ENCODE measurements at places on chromosomes 3 and 15. TPM values are rescaled to one million over a fixed set of nuclear protein-coding genes. Genes with fewer than 3 reads are reported as not detected.

- DNase-seq = peak; percentile 87
These were observed 8.9 kb upstream of the ADAMTS17 start for GRCh38 chr15:100350434-100351226.

DNA sequence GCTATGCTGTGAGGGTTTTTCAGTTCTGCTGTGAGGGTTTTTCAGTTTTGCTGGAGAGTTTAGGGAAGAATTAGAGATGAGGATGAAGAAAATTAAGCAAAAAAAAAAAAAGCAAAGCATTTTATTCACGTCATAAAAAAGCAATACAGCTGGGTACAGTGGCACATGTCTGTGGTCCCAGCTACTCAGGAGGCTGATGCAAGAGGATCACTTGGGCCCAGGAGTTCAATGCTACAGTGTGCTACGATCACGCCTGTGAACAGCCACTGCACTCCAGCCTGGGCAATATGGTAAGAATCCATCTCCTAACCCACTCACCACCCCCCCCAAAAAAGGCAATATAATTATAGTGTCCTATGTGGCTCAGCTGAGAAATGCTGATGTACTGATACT lies 162.7 kb downstream of the MAGI1 start:
- DNase-seq = no peak

DNA sequence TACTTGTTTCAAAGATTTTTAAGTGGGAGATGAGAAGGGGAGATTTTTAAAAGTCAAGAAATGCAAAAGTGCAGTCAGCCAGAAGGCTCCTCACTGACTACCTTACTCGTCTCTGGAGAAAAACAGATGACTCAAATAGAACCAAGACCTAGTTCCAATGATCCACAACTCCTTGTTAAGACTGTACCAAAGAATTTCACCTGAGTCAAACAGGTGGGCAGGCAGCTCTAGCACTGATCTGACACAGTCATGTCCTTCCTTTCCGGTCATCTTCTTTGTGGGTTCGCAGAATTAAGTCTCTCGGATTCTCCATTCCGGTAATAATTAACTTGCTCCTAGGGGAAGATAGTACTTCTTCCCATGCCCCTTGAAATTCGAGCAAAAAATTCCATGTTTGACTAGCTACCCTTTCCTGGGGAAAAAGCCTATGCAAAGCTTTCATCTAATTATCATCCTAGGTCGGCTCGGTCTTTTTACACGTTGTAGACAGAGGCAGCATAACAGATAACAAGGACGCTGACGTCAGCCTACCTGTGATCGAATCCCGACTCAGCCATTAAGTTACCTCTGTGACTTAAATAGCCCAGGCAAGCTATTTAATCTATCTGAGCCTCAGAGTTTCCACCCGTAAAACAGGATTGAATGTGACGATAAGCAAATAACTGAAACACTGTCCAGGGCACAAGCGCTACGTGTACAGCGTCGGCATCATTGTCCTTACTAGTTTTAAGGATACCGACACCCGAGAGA lies 758 bp downstream of the SELENOK start:
- DNase-seq = peak; percentile 71

DNA sequence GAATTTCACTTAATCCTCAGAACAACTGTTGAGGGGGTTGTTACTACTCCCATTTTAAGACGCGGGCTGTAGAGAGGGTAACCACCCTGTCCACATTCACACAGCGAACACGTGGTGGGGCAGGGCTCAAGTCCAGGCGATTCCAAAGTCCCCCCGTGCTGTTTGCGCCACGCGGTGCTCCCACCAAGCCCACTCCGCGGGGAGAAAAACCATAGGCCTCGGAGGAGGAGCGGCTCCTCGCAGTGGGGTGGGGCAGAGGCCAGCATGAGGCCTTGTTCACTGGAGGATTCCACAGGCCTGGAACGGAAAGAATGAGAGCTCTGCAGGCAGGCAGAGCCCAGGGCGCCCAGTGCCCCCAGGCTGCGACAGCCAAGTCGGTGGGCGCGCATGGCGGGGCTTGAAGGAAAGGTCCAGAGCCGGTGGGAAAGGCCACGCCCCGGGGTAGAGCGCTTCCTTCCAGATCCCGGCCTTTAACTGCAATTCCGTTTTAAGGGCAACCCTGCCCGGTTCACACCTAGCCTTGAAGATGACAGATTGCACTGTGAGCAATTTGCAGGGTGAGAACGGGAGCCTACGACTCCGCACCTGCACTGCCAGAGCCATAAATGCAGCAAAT lies 161.8 kb upstream of the TBL1XR1 start:
- DNase-seq = peak; percentile 26

- DNase-seq = peak; percentile 23
These were observed 68.8 kb upstream of the PRR23E start for GRCh38 chr3:127124120-127124519.

GRCh38 chr3:28989646-28990089 lies 291.2 kb upstream of the RBMS3 start:
- no peak for DNase-seq

DNA sequence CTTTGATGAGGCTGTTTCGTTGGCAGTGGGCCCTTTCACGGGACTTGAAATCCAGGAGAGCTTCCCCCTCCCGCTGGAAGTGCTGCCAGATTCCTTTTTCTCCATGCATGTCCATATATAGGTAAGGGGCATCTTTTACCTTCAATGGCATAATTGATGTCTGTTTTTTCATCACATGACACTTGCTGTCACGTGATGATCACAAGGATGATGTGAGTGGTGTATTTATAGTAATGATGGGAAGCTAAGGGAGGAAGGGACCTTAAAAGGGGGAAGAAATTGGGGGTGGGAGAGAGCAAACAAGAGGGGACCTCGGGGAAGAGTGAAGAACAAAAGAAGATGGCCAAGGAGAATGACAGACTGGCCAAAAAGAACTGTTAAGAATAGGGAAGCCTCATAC lies 11.3 kb upstream of the SUSD5 start:
- DNase-seq = no peak

- no peak for DNase-seq
These were observed 406.5 kb upstream of the CDIN1 start for GRCh38 chr15:36172955-36173354.

DNA sequence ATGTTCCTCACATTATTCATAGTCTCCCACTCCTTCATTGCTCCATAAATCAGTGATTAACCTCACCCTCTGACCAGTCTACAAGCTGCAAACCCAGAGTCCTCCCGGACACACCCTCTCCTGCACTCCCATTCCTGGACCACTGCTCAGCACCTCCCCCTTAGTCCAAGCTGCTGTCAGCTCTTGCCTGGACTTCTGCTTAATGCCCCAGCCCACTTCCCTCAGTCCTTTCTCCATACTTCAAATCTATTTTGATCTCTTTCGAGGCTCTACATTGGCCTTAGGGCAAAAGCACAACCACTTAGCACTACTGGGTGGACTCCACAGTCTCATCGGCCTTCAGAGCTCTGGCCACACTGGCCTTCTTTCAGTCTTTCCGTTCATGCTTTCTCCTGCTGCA lies 79.4 kb upstream of the FAM98B start:
- DNase-seq = no peak

DNA sequence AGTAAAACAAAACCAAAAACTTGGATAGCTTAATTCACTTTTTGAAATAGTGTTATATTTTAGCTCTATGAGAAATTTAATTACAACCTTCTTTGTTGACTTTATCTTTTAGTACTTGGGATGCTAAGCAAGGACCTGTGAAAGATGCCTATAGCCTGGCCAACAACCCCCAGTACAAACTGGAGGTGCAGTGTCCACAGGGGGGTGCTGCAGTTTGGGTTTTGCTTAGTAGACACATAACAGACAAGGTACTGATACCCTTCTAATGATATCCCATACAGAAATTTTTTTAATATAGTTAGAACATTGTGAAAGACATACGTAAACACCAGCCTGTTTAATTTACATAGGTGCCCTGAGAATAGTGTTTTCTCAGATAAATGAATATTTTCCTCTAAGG lies 35.3 kb downstream of the CAPN7 start:
- DNase-seq = no peak

- DNase-seq = no peak
These were observed 19.7 kb upstream of the TCAIM start for GRCh38 chr3:44318891-44319311.

GRCh38 chr3:28210968-28211713 lies 30.3 kb upstream of the CMC1 start:
- no peak for DNase-seq

The CIDEC gene
- total RNA-seq = not detected

The ROPN1B gene
- not detected for total RNA-seq

The TM4SF1 gene
- total RNA-seq = 52.2 TPM

The GASK1A gene
- 0.32 TPM for total RNA-seq

The CCNB2 gene
- 27.2 TPM for total RNA-seq

The SUCNR1 gene
- total RNA-seq = 0.43 TPM

The NUDT16 gene
- total RNA-seq = 7.3 TPM
